ENCODE measurements at places on chromosomes 1 and 21.

GRCh38 chr1:66326867-66327266, 207.1 kb upstream of the SGIP1 start:
- DNase-seq, result no peak

DNA sequence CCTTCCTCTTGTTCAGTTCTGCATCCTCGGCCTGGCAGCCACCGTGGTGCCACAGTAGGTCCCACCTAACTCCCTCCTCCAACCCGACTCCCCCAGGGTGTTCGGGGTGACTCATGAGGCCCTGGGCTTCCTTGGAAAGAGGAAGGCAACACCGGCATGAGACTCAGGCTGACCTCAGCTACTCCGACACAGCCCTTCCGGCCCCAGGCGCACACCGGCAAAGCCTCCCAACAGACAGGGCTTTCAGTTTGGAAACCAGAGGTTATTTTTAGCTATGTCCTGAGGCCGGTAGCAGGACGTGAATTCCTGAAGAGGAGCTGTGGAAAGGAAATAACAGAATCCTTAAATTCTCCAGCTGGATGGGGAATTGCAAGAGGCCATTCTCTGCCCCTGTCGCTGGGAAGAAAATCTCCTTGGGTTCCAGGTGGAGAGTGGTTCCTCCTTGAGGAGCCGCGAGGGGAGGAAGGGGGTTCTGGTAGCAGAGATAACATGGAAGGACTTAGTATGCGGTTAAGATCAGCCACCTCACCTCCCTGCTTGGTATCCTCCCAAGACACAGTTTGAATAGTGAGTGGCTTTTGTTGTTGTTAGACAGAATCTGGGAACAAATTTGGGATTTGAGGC, 24.4 kb downstream of the PLXNA2 start:
- no peak for DNase-seq

GRCh38 chr1:87336623-87337067, 8.0 kb downstream of the LMO4 start:
- no peak for DNase-seq

GRCh38 chr1:22880174-22880601, 92.5 kb downstream of the LACTBL1 start:
- DNase-seq, result no peak

- no peak for DNase-seq
Observed at GRCh38 chr21:41973861-41974751, 20.3 kb upstream of the C2CD2 start.
